ENCODE measurements at places on chromosomes 6 and 20. TPM values are rescaled to one million over a fixed set of nuclear protein-coding genes. Genes with fewer than 3 reads are reported as not detected.

GRCh38 chr20:5470943-5471342, 154.2 kb upstream of the PROKR2 start:
- no peak for ATAC-seq

DNA sequence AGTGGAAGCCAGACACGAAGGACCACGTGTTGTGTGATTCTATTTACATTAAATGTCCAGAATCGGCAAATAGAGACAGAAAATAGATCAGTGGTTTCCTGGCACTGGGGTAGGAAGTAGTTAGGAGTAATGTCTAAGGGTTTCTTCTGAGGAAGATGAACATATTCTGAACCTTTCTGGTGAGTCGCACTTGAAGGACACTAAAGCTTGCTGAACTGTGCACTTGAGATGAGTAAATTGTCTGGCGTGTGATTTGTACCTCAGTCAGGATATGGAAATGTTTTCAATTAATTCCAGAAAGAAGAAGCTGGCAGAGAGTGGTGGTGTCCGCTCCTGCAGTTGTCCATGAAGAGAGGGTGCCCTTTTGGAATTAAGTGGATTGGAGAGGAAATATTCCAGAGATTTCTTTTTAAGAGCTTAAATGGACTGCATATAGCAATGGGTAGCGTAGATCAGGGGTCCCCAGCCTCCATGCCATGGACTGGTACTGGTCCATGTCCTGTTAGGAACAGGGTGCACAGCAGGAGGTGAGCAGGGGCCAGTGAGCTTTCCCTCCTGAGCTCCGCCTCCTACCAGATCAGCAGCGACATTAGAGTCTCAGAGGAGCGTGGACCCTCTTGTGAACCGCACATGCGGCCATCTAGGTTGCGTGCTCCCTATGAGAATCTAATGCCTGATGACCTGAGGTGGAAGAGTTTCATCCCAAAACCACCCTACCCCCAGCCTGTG, 12.4 kb upstream of the KIF25 start:
- ATAC-seq: no peak

DNA sequence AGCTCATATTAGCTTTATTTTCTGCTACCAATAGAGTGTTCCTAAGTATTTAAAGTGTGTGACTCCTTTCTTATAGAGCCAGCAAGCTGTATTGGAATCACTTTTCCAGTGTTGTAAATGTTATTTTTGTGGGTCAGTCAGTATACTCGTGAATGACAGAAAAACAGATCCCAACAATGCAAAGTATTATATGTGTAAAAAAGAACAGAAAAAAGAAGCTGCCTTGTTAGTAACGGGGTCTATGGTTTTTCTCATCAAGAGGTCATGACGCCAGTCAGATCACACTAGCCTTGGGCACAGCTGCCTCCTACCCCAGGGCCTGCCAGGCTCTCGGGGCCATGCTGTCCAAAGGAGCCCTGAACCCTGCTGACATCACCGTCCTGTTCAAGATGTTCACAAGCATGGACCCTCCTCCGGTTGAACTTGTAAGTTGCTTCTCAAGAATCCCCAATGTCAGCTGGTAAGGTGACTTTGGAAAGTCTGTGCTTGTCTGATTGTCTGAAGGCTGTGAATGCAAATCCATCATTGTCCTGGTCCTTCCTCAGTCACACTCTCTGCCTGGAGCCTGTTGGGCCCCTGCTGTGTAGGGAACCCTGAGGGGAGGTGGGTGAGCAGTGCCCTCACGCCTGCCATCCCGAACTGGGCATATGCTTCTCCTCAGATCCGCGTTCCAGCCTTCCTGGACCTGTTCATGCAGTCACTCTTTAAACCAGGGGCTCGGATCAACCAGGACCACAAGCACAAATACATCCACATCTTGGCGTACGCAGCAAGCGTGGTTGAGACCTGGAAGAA, 9.8 kb downstream of the NELFCD start:
- no peak for ATAC-seq

DNA sequence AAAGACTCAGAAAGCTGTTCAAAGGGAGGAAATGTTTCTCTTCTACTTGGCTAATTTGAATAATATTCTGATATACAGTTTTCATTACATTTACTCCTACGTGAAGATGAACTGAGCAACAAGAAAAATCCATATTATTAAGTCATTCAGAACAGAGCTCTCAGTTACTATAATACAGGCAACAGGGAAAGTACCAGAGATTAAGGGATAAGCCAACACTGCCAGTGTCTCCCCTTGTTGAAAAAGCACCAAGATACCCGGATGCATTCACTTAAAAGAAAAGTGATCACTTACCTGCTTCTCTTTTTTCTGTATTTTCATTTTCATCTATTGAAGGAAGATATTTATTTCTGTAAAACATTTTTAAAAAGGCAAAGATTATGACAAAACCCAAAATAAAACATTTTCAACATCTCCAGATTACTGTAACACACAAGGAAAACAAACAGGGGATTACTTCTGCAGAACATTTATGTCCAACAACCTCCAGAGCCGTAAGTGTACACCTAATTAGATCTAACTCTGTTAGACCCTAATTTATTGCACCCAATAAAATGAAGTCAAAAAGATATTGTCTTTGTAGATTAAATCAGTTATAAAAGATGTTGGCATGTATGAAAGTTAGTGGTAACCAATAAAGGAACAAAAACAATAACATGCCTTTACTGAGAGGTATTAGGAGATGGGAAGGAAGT, 67.0 kb downstream of the CHD6 start:
- ATAC-seq: no peak

DNA sequence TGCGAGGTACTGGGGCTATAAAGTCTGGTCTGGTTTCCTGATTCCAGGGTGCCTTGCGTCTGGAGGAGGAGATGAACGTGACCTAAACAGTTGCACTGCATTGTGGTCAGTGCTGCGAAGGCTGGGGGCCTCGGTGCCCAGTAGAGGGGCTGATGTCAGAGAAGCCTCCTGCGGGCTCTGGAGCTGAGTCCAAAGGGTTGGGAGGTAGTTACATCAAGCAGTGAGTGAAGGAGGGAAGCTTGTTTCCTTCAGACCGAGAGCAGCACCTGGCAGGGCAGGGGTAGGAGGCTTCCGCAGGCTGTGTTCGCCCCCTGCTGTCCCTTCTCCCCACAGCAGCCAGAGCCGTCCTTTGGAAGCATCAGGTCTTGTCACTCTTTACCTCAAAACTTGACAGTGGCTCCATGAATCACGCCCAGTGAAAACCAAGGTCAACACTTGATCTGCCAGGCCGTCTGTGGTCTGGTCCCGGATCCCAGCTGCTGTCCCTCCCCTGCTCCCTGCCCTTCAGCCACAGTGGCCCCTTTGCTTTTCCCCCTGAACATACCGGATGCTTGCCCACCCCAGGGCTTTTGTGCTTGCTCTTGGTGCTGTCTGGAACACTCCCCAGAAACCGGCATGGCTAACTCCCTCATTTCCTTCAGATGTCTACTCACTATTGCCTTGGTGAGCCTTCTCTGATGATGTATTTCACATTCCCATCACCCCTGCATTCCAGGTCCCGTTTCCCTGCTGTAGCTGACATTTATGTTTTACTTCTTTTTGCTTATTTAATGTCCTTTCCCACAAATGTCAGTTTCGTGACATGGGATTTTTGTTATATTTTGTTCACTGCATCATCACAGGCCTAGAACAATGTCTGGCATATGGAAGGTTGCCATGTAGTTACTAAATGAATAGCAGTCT, 7.0 kb downstream of the DYNLRB1 start:
- peak; percentile 25 for ATAC-seq

- no peak for ATAC-seq
Measured at GRCh38 chr6:54198134-54198533, 86.9 kb downstream of the MLIP start.

DNA sequence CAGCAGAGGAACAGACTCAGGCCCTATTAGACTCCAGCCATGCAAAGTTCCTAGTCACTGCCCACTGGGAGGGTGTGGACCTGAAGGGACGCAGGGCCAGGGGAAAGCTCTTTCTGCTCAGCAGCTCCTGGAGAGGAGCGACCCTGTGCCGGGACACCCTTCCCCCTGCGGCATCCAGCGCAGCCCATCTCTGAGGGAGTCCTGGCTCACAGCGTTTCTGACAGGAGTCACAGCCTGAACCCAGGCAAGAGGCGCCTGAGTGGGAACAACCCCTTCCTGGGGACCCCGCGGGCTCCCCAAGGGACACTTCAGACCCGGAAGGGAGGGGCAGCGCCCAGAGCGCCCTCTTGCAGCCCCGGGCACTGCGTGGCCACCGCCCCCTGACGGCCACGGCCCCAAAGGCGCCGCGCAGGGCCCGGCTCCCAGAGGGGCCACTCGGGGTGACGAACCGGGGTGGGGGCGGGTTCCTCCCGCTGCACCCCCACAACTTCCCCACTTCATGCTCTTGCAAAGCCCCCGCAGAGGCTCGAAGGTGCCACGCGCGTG, 862 bp downstream of the UCKL1 start:
- ATAC-seq: peak; percentile 2

DNA sequence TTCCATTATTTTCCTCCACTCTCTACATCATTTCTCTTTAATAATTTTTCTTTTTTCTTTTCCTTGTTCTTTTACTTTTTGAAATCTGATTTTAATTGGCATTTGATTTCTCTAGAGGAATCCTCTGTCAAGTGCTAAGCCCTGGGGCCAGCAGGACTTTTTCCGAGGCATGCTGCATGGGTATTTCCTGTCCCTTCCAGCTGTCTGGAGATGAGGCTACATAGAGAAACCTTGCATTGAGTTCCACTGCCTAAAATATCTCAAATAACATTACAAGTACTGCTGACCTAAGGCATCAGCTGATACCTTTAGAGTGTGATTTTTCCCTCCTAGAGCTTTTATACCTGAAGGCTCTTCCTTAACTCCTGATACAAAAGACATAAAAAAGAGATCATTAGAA, 6.2 kb downstream of the RNF217 start:
- no peak for ATAC-seq

- ATAC-seq: peak; percentile 88
Measured at GRCh38 chr20:17806739-17807441, 107.1 kb downstream of the BANF2 start.

Gene PHACTR3
- total RNA-seq: 44.8 TPM

Gene TNFRSF6B
- total RNA-seq: not detected

Gene DEFB113
- total RNA-seq: not detected

Gene BNIP5
- total RNA-seq: 0.19 TPM

Gene SLC35D3
- not detected for total RNA-seq

Gene CALHM6
- total RNA-seq: 1.4 TPM

Gene SH3BGRL2
- 5.8 TPM for total RNA-seq

Data from motor neuron (in vitro differentiated cells).